ENCODE measurements at places on chromosomes 2 and 18. TPM values are rescaled to one million over a fixed set of nuclear protein-coding genes. Genes with fewer than 3 reads are reported as not detected.

DNA sequence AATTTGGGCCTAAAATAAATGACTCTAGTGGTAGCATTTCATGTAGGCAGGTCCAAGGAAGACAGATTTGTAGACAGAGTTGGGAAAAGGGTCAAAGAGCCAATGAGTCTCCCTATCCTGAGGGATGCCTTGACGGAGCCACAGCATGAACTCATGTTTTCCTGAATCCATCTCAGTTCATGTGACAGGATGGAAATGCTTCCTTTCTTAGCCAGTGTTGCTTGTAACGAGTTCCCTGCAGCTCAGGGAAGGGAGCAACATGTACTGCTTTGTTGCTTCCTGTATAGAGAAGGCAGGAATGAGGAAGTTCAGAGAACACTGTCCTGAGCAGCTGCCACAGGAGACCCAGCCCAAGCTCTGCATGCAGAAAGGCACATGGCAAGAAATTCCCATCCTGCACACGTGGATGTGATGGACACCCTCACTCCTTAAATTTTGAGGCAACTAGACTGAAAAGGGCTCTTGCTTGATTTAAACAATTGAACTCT lies 27.9 kb downstream of the TMEM17 start:
- no peak for DNase-seq

- DNase-seq: peak; percentile 82
These were observed 4.9 kb downstream of the CYP26B1 start for GRCh38 chr2:72142570-72143440.

DNA sequence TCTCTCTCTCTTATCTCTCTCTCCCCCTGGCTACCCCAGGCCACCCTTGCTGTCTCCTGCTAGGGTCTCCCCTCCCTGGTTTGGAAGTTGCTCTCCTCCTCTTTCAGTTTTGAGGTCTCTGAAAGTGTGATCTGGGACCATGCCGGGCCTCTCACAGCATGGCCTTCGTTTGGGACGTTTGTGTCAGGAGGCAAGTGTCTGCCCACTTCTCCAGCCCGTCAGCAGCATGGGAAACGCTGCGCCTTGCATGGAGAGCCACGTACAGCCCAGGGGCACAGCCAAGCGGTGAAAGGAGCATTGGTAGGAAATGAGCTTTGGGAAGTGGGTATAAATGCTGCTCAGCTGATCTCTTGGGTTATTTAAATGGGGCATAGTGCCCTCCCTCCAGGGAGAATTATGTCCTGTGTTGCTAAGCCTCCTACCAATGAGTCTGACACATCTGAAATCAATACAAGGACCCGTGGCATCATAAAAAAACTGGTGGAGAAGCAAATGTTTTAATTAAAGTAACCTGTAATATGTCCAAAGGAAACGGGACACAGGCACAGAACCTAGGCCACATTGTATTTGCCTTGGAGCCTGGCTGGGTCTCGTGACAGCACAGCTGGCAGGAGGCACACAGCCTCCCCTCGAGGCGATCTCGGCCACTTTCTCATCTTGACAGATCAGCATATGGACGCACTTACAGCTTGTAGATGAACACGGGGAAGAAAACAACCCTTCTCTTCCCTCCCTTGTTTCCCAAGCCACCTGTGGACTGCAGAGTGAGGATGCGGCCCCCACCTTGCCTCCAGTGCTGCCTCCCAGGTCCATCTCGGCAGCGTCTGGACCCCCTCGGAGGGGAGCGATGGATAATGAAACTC lies 72.7 kb downstream of the SH3RF3 start:
- no peak for DNase-seq

GRCh38 chr18:50866765-50867164 lies 12.2 kb upstream of the ME2 start:
- no peak for DNase-seq

DNA sequence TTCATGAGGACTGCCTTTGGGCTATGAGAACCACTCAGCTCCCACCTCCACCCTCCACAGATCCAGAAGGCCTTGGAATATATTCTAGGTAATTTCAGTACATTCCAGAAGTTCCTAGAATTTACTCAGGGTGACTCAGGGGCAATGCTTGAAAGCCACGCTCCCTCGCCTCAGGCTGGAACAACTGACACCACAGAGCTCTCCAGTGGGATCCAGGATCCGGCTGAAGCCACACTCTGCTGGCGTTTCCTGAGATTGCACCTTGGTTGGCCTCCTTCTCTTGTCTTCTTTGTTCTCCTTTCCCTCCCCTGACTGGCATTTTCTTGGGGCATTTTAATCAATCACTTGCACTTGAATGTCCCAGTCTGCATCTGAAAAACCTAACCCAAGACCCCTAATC lies 92.6 kb upstream of the KCNE4 start:
- DNase-seq: no peak

GRCh38 chr2:60840880-60841279 lies 40.5 kb upstream of the REL start:
- DNase-seq: peak; percentile 15

The DNAJC5G gene
- total RNA-seq: 0.47 TPM

The ZBTB7C gene
- total RNA-seq: 38.2 TPM

The SLC4A3 gene
- total RNA-seq: 0.29 TPM

The APOB gene
- total RNA-seq: 0.34 TPM

Data from mucosa of descending colon (tissue), 3 donors.